Hindlimb muscle (tissue), 1 donor: ENCODE measurements at places on chromosomes 5 and 9.

DNA sequence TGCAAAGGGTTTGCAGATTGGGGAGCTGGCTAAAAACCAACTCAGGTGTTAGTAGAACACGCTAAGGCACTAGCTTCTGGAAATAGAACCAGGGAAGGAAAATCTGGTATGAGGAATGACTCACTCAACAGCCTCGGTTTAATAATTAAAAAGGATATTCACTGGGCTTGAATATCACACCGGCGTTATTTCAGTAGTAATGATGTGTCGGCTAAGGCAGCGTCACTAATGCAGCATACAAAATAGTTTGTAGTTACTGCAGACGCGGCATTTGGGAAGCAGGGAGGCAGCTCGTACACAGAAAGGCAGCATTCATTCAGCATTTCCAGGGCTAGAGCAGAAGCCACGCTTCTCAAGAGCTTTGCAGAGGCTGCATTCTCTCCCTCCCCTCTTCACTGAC lies 1.7 kb downstream of the ADRA1B start:
- no peak for DNase-seq

DNA sequence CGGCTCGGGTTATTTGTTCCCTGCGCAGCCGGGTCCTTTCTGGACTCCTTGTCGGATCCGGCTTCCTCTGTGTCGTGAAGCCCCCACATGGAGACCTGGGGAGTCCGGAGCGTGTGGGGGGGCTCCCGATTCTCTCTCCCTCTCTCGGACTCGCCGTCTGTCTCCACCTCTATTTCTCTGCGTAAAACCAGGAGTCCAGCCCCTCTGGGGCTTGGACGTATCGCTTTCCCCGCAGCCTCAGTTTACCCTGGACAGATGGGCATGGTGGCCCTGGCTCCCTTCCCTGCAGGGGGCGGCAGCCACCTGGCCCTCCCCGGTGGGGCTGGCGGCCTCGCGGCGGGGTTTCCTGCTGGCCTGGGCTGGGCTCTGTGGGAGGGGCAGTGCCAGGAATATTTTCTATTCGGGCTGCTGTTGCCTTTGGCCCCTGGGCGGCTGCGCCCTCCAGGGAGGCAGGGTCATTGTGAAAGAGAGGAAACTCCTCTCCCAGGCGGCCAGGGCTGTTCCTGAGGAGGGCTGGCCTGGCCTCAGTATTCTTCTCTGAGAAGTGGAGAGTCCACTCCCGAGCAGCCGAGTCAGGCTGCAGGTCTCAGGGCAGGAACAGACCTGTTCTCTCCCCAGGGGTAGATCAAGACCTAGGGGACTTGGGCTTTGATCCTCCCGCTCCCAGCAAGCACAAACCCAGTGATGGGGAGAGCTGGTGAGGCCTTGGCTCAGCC lies 665 bp downstream of the ASS1 start:
- DNase-seq, result no peak

- DNase-seq, result no peak
Measured at GRCh38 chr5:123874600-123875201, 362.7 kb downstream of the CSNK1G3 start.

DNA sequence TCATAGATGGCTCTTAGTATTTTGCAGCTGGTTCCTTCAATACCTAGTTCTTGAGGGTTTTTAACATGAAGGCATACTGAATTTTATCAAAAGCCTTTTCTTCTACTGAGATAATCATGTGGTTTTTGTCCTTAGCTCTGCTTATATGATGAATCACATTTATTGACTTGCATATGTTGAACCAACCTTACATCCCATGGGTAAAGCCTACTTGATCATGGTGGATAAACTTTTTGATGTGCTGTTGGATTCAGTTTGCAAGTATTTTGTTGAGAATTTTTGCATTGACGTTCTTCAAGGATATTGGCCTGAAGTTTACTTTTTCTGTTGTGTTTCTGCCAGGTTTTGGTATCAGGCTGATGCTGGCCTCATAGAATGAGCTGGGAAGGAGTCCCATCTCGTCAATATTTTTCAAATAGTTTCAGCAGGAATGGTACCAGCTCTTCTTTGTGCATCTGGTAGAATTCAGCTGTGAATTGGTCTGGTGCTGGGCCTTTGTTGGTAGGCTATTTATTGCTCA lies 49.7 kb downstream of the YIPF5 start:
- DNase-seq, result no peak

GRCh38 chr5:134227776-134228175 lies 1.9 kb upstream of the PPP2CA start:
- no peak for DNase-seq

DNA sequence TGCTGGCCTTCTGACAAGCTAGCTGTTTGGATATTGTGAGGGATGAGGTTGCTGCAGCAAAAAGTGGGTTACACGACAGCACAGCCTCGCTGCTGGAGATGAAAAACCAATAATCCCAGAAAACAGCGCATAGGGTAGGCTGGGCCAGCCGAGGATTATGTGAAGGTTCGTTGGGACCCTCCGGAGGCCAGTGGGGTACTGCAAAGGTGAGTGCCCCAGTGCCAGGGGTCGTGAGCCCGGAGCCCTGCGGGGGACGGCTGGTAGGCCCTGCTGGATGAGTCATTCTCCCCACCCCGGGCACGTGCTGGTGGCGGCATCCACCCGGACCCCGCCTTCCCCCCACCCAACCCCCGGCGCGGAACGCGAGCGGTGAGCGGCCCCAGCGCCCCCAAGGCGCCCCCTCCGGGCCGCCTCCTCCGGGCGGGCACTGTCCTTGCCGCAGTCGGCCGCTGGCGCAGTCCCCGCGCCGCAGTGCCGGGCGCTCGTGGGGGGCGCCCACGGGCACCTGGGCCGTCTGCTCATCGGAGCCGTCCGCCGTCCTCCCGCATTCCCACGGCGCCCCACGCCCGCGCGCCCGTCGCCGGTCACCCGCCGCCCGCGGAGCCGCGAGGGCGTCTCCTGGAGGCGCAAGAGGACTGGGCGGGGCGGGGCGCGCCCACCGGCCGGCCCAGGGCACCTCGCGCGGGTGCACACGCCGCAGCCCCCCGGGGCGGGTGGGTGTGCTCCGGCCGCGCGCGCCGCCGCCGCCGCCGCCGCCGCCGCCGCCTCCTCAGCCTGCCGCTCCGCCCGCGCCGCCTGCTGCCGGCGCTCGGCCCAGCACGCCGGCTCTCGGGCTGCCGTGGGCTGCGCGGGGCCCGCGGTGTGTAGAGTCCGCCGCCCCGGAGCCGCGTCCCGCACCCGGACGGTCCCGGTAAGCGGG lies at the start of gene PHF24:
Gene PHF24, plus strand, starts transcription at position 794 of the 919 bp plus-strand sequence. CDS start 13,014 bp downstream, outside the sequence.
- DNase-seq, result no peak

DNA sequence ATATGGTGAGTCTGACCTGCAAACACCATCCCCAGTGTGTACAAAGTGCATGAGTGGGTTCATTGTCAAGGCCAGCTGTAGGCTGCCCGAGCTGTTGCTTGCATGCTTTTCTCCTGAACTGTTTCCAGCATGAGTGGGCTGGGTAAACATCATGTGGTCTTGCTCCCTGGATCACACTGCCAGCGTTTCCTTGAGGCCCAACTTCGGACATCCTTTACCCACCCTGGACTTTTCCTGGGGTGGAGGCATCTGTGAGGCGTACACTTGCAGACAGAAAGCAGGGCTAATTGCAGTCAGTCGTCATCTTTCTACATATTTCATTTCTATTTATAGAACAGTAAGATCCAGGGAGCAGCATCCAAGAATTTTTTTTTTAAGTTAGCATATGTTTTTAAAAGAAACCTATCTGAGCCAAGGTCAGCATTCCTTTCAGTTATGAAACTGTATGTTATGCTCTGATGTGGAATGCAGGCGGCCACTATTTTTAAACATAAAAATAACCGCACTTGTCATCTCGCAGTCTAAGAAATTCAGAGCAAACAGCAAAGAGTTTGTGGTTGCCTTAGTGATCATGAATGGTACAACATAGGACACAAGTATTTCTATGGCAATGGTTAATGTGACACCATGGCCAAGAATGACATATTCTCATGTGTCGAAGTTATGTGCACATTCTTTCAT lies 106.5 kb upstream of the DMRT1 start:
- DNase-seq, result peak; percentile 75

- peak; percentile 26 for DNase-seq
Measured at GRCh38 chr5:159504857-159505304, 174.6 kb upstream of the IL12B start.
